ENCODE measurements at places on chromosomes 2 and 18.

DNA sequence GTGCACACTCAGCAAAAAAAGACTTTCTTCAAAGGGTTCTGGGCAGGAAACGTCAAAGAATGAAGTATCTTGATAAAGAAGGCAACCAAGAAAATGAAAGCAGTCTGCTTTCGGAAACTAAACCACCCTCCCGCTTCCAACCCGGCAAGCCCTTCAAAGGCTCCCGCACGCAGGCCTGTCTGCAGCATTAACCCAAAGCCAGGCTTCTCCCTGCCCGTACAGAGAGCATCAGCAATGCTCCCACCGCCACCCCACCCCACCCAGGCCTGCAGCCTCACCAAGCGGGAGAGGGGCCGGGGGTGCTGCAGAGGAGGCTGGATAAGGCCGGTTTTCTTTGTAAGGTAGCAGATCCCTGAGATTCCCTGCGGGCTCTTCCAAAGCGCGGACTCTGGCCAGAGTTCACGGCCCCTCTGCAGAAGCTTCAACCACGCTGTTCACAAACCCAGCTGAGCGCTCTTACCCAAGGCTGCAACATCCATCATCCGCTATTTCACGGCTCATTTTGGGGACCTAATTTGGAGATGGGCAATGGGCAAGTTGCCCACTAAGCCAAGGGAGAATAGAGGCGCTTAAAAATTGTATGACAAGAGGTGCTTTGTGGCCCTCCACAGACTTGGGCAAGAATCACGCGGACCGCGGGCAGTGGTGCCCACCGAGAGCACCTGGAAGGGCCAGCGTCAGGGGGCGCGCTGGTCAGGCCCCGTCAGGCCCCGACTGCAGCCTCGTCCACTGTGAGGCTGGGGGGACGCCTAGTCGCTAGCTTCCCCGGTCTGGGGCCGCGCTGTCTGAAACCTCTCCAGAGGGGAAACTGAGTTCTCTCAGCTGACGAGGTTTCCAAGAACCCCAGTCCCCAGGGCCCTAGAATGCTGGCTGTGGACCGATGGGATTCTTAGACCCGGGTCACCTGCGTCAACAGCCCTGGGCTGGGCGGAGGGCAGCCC, 225.4 kb upstream of the ID2 start:
- DNase-seq: peak; percentile 40

DNA sequence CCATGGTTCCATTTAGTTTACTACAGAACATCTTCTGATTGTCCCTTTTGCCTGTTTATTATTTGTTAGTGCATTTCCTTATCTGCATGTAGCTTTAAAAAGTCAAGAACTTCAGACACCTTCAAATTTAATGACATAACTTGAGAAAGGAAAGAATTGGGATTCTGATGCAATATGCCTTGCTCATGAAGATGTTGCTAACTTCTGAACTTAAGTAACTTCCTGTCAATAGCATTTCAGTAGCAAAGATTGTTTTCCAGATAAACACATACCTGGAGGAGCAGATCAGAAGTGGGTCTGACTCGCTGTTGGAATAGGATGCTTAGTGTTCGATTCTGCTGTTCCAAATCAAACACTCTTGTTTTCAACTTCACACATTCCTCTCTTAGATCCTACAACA, 190.2 kb upstream of the LYPD1 start:
- no peak for DNase-seq

GRCh38 chr2:104904889-104905288, 51.0 kb downstream of the POU3F3 start:
- no peak for DNase-seq

DNA sequence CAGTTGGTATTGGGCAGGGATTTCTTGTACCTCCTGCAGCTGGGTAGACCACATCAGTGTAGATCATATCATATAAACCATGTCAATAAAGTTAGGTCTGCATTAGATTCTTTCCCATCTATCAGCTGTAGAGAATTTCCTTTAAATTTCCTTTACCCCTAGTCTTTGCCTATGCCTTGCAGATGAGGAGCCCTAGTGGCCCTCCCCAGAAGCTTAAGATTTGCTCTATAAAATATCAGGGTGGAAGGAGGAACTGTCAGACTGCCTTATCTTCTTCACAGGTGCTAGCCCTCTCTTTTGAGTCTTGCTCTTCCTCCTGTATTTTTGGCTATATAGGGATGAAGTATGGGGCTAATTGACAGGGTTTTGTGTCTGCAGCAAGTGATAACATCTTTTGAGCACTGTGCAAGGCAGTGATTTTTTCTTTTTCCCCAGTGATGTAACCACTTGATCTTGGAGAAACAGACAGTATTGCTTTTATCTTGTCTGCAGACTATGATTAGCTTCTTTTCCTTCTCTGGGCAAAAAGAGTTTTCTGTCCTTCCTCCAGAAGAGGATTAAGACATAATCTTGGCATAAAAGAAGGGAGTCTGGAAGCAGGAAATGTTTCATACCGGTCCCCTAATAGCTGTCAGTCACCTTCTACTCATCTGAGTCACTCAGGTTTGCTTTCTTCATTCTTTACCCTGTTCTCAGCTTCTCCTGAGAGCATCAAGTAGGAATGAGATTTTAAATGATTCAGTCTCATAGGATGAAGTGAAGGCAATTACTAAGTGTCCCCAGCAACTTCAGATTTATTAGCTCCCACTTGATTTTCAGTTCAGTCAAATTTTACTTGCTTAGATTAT, 286.4 kb downstream of the CDH19 start:
- DNase-seq: no peak

DNA sequence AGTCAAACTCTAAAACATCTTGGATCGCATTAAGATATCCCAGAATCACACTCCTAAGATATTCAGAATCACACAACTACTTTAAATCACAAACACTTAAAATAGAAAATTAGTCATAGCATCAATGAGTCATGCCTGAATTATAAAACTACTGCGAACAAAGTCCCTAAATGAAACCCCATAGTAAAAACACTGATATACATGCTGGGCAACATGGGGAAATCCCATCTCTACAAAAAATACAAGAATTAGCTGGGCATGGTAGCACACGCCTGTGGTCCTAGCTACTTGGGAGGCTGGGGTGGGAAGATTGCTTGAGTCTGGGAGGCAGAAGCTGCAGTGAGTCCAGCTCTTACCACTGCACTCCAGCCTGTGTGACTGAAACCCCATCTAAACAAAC, 101.7 kb downstream of the COBLL1 start:
- DNase-seq: no peak

GRCh38 chr2:65471409-65471808, 39.0 kb upstream of the SPRED2 start:
- DNase-seq: no peak
